K562 (cell line): ENCODE measurements at places on chromosomes 2 and 18.
A peak's percentile ranks its signal among the peaks of the same experiment; 100 is the strongest.

- H3K4me1 ChIP-seq = peaks cover 6% of the 10 kb centered on the region; the same call in 1 of the 2 replicates
- no peaks in the 10 kb centered on the region for H3K36me3 ChIP-seq
- no peak for DNase-seq
- H3K27me3 ChIP-seq = peaks cover 15% of the 10 kb centered on the region
Observed at GRCh38 chr2:238305092-238305862, 15.0 kb upstream of the TRAF3IP1 start.

DNA sequence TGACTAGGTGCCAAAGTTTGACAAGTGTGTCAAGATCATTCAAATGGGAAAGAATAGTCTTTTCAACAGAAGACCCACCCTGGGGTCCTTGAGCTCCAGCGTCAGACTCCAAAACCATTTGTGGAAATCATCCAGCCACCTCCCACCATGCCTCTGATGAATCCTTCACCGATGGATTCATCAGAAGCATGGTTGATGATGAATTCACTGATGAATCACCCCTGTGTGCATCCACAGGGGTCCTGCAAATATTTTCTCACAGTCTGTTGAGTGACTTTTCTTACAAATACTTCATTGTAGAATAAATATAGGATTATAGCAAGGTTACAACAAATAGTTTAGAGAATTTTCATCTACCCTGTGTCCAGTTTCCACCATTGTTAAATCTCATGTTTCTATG, 4.3 kb downstream of the UGT1A9 start:
- no peaks in the 10 kb centered on the region for H3K27me3 ChIP-seq
- no peak for DNase-seq
- H3K36me3 ChIP-seq = no peaks in the 10 kb centered on the region
- no peak overlapping the region for H3K4me3 ChIP-seq

- DNase-seq = no peak
- H3K27ac ChIP-seq = no peak overlapping the region
- H3K4me3 ChIP-seq = no peak overlapping the region
- H3K27me3 ChIP-seq = peaks cover 2% of the 10 kb centered on the region; the same call in 1 of the 3 replicates
Observed at GRCh38 chr18:76370201-76370600, 124.8 kb downstream of the ZNF516 start.

DNA sequence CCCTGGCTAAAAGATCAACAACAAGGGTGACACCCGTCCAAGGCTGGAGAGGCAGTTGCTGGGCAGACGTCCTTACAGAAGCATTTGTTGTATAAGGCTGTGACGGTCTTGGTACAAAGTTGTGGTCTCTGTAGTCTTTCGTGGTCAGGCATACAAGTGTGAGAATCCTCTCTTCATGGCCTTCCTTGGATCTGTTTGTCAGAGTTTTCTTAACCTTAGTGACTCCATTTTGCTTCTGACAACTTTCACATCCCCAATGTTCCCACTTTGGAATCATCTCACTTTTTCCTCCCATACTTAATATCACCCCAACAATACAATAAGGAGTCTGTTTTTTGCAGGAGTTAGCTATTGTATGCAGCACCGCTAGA, 72.7 kb upstream of the ZCCHC2 start:
- peaks cover 7% of the 10 kb centered on the region for H3K4me1 ChIP-seq
- H3K36me3 ChIP-seq = no peaks in the 10 kb centered on the region
- no peak overlapping the region for H3K4me3 ChIP-seq
- DNase-seq = no peak
- peak overlapping the region; percentile 68 for H3K27ac ChIP-seq

DNA sequence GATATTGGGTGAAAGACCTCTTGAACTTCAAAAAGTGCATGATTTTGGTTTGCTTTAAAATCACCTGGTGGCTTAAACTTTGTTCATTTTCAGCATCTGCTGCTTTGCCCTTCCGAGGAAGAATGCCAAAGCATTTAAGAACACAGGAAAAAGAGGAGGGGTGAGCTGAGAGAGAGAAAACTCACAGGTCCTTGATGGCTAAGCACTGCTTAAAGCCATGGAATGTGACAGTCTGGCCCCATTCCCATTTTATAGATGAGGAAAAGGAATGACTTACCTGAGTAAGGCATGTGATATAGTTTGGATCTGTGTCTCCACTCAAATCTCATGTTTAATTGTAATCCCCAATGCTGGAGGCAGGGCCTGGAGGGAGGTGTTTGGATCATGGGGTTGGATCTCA, 58.1 kb downstream of the KCNS3 start:
- no peaks in the 10 kb centered on the region for H3K4me1 ChIP-seq
- H3K27ac ChIP-seq = no peak overlapping the region
- H3K36me3 ChIP-seq = no peaks in the 10 kb centered on the region
- peaks cover 6% of the 10 kb centered on the region for H3K27me3 ChIP-seq
- DNase-seq = no peak
- H3K4me3 ChIP-seq = no peak overlapping the region

DNA sequence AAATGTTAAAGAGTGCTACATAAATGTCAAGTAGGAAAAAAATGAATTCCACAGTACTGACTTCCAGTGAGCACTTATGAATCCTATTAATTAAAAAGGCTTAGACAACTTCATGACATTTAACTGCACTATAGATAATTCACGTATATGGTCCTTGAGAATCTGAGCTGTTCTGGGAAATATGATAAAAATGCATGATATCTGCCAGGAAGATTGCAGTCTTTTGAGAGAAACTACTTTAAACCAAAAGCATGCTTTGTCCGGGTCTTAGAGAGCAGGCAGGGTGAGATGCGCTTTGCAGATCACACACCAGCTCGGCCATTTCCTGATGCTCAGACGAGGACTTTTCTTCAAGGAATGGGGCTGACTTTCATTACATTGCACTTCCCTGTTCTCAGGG, 42.6 kb downstream of the CMPK2 start:
- H3K36me3 ChIP-seq = no peaks in the 10 kb centered on the region
- no peak for DNase-seq
- no peak overlapping the region for H3K4me3 ChIP-seq
- peaks cover 11% of the 10 kb centered on the region; the same call in 2 of the 3 replicates for H3K27me3 ChIP-seq

DNA sequence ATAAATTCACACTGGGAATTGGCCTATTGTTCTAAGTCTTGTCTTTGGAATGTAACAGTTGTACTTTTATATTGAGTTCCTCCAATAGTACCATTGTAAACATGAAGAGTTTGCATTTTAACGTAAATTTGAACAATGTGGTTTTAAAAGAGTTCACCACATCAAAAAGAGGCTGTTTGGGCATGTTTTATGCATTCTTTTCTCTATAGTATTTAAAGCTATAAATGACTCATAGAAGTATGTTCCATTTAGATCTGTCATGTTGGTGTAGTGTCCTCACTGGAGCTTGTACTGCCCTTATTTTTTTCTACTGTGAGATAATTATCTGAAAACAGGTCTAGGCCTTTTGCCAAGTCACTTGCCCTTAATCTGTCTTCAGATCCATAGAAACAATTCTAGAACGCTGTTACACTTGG, 141.9 kb downstream of the RHBDD1 start:
- H3K4me1 ChIP-seq = peaks cover 11% of the 10 kb centered on the region
- H3K4me3 ChIP-seq = no peak overlapping the region
- no peak overlapping the region for H3K27ac ChIP-seq
- DNase-seq = peak; percentile 54

GRCh38 chr2:12923907-12924610, 207.3 kb downstream of the TRIB2 start:
- DNase-seq = no peak
- no peaks in the 10 kb centered on the region for H3K36me3 ChIP-seq
- no peaks in the 10 kb centered on the region for H3K27me3 ChIP-seq
- no peak overlapping the region for H3K27ac ChIP-seq
